Stimulated activated CD4-positive, alpha-beta T cell treated with anti-CD3 and anti-CD28 coated beads, Interleukin-12 subunit alpha, Interleukin-12 subunit beta, amount 100 ng/mL, for 4 hours (primary cell): ENCODE measurements at places on chromosomes 5 and 9.

- no peak for DNase-seq
Observed at GRCh38 chr9:132873403-132873802, 4.7 kb downstream of the AK8 start.

DNA sequence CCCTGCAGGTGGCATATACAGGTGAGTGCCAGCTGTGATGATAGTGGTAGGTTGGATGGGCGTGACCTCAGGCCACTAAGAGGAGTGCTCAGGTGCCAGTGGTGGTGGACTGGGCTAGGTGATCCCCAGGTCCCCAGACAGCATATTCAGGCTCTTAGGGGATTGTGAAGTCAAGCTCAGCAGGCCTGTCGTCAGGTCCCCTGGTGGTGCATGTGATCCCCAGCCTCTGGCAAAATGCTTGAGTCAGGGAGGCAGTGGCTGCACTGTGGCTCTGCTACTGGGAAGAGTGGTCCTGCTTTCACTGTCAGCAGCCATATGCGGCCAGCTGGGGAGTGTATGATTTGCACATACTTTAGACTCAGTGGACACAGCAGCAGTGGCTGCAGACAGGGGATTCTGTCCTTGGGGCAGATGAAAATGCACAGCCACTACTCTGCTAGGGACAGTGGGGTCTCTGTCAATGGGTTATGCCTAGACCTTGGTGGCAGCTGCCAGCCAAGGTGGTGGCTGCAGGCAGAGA, 31.6 kb upstream of the CTSL start:
- DNase-seq: no peak

GRCh38 chr9:129270903-129271431, 92.9 kb upstream of the IER5L start:
- no peak for DNase-seq

DNA sequence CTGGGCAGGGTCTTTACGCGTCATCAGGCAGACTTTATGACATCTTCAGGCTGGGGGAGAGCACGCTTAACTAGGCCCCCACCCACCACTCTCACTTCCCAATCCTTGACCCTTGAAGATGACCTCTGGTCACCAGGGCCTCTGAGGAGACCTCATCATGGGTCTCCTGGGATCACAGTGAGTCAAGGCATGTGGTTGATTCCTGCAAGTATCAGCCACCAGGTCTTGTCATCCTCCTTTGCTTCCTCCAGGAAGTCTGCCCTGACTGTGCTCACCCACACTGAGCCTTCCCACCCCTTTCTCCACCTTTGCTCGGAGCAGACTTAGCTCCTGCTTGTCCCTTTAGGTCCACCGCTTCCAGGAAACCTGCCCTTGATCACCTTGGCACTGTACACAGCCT, 17.3 kb downstream of the ODF2 start:
- DNase-seq: no peak

DNA sequence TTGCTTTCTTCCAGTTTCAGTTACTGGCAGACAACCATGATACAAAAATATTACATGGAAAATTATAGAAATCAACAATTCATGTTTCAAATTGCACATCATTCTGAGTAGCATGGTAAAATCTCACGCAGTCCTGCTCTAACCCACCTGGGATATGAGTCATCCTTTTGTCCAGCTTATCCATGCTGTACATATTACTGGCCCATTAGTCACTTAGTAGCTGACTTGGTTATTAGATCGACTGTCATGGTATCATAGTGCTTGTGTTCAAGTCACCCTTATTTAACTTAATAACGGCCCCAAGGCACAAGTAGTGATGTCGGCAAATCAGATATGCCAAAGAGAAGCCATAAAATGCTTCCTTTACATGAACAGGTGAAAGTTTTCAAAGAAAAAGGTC, 41.2 kb downstream of the NADK2 start:
- no peak for DNase-seq

DNA sequence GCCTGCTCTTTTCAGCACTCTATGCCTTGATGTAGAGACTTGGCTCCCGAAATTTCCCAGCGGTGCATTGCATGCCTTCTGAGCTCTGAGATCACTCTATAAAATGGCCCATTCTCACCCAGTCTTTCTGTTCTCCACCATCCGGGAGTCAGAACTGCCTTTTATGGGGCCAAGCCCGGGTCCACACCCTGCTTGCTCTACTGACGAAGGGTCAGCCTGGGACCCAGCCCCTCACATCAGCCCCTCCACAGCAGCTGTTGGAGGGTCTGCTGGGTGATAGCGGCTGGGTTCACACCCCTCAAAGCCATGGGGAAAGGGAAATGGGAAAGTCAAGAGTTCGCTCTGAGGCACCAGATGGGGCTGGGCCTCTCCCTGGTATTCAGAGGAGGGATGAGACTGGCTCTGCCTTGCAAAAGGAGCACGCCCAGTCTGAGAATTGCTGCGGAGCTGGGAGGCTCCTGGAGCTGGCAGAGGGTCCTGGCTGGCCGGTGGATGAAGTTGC, 66.0 kb upstream of the ORM1 start:
- no peak for DNase-seq

GRCh38 chr9:37295178-37295577, 127.3 kb upstream of the GRHPR start:
- no peak for DNase-seq

DNA sequence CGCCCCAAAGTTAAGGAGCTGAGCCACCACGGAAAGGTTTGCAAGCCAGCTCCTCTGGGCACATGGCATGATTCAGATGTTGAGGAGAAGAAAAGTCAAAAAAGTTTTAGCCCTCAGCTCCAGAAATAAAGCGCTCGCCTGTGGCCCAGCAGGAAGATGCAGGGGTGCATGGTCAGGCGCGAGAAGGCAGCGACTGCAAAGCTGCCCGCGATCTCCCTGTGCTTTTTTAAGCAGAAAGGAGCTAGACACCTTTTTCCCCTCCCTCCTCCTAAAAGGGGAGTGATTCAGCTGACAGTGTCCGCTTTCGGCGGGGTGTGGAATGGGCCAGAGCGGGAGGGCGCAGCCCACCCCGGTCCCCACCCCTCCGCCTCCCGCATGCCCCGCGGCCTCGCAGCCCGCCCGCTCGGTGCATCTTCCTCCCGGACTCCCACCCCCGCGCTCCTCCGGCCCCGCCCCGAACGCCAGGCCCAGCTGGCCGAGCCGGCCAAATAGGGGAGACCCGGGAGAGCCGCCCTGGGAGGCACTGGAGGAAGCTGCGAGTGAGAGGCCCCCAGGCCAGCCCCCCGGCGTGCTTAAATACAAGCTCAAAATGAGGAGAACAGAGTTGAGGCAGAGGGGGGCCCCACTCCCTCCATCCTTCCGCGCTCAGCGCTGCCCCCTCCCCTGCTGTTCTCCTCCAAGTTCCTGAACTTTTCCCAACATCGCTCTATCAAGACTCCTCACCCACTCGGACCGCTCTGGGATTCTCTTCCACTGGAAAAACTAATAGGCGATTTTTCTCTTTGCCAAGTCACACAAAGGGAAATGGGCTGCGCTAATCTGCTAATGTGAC, at the start of gene ADAMTS12:
ADAMTS12 (minus strand) TSS at position 203 of the 832 bp plus-strand sequence; CDS start at position 69, 134 bp downstream.
- DNase-seq: no peak

DNA sequence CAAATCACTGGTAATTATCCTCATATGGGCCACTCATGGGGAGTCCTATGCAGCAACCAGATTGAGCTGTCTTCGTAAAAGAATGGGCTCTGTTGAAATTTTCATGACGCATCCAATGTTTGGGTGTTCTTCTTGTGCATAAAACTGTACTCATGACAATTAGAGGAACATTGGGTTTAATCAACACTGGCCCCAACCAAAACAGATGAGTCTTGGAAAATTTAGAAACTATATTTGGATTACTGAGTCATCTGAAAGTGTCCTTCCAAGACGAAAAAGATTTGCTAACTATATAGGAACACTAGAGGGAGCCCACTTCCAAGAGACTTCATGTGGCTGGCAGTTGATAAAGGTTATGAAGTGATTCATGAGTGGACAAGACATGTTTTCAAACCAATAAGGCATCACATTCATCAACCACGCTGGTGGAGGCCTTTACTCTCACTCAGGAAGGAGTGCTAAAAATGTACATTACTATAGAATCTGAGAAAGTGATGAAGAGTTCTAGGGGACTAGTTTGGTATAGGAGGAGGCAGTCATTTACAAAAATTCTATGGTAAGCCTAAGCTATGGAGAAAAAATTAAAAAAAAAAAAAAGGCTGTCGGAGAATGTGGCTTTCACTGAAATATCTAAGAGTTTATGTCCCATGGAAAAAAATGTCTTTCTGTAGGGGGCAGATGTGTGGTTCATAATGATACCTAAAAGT, 313.5 kb downstream of the PRDM9 start:
- no peak for DNase-seq

GRCh38 chr5:137216976-137217598, 282.0 kb downstream of the SPOCK1 start:
- DNase-seq: no peak

GRCh38 chr5:56282951-56283350, 49.8 kb upstream of the ANKRD55 start:
- DNase-seq: no peak

GRCh38 chr5:68898951-68899471, 194.8 kb upstream of the SLC30A5 start:
- DNase-seq: no peak

DNA sequence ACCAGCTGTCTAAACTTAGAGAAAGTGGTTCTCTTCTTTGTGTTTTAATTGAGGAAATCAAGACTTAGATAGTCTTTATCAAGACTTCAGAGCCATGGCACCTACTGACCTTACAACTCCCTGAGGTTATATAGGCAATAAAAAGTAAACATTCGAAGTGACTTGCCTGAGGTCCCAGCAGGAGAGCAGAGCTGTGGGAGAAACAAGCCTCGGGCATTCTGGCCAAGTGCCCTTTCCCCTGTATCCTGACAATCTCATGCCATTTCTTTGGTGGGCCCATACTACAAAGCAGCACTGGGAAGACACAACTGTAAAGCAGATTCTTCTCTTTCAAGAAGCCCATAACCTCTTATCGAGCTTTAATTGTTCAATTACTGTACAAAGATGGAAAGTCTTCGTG, 23.1 kb downstream of the FREM1 start:
- no peak for DNase-seq

DNA sequence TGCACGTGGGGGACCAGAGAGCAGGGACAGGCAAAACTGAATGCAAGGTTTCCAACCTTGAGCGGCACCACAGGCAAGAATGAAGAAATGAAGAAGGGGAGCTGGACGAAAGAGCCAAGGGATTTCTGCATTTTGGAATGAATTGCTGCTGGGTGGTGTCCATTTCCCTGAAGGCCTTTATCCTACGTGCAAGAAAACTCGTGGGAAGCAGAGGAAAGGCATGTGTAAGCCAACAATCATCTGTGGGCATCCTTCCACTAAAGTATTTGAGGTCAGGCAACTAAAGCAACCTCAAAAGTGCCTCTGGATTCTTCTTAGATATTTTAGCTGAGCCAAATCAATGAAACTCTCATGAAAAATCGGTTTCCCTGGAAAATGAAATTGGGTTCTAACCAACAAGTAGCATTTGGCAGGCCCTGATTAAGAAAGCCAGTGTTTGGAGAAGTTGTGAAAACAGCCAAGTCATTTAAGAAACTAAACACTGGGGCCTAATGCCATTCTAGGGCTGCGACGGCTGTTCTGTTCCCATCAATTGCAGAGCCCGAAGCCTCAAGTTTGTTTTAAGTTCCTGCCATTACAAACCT, 4.7 kb upstream of the TGFBI start:
- DNase-seq: no peak

- DNase-seq: no peak
Observed at GRCh38 chr5:168014433-168015123, 276.9 kb upstream of the WWC1 start.

- no peak for DNase-seq
Observed at GRCh38 chr9:28318515-28318914, 745.2 kb upstream of the C9orf72 start.

DNA sequence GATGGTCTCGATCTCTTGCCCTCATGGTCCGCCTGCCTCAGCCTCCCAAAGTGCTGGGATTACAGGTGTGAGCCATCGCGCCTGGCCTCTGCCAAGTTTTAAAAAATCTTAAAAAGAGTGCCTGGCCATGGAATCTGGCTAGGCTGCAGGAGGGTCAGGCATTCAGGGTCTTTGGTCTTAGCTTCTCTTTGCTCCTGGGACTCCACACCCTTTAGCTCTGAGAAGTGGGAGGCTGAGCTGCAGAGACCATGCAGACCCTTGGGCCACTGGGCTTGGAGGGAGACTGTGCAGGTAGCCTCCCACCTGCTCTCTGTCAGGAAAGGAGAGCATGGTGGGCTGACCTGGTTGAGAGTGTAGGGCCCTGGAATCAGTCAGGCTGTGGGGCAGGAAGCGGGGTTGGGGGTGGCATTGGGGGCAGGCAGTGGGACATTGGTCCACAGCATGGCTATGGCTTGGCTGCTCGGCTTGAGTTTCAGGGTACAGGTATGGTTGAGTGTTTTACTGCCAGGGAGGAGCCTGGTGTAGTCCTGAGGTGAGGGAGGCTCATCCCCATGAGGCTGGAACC, 20.8 kb downstream of the PHF2 start:
- DNase-seq: no peak

DNA sequence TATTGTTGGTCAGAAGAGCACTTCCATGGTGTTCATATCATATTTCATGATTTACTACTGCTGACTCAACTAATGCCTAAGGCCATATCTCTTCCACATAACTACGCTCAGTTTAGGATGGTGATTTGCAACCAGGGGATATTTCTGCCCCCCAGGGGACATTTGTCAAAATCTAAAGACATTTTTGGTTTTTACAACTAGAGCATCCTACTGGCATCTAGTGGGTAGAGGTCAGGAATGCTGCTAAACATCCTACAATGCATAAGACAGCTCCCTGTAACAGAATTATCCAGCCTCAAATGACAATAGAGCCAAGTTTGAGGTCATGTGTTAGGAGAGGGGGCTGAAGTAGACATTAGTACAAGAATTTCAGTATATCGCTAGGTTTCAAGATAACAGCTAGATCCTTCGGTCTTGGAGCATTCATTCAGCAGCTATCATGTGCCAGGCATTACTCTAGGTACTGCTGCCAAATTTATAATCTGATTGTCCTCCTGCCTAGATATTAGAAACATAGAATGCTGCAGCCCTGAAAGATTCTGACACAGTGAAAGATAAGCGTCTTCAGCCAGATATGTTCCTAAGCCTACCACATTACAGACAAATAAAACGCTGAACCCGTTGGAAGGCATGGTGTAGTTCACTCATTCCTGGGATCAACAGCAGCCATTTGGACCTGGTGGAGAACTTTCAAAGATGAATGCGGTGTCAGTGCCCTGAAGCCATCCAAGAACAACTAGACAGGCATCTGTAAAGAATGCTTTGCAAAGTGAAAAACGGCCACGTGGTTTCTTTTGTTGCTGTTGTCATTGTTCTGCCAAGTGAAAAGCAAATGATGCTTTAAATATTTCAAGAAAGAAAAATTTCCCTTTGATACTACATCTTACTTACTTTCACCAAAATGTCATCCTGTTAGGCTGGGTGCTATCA, 55.5 kb upstream of the FST start:
- DNase-seq: no peak

DNA sequence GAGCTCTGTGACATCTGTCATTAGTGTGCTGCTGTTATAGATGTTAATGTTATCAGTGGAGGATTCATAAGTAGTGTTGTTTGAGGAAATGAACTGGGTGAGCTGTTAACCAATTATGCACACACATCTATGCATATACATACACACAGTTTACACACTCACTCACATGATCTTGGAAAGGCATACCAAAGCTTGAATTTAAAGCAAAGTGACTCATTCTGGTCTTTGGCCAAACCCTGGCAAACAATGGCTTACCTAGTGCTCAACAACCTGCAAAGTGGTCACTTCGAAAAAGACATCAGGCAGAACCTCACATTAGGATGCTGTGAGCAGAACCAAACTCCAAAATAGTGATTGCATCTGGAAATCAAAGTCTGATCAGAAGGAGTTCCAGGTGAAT, 1037.3 kb upstream of the CDH6 start:
- no peak for DNase-seq
